ENCODE measurements at places on chromosomes 5 and 9. TPM values are rescaled to one million over a fixed set of nuclear protein-coding genes. Genes with fewer than 3 reads are reported as not detected.

DNA sequence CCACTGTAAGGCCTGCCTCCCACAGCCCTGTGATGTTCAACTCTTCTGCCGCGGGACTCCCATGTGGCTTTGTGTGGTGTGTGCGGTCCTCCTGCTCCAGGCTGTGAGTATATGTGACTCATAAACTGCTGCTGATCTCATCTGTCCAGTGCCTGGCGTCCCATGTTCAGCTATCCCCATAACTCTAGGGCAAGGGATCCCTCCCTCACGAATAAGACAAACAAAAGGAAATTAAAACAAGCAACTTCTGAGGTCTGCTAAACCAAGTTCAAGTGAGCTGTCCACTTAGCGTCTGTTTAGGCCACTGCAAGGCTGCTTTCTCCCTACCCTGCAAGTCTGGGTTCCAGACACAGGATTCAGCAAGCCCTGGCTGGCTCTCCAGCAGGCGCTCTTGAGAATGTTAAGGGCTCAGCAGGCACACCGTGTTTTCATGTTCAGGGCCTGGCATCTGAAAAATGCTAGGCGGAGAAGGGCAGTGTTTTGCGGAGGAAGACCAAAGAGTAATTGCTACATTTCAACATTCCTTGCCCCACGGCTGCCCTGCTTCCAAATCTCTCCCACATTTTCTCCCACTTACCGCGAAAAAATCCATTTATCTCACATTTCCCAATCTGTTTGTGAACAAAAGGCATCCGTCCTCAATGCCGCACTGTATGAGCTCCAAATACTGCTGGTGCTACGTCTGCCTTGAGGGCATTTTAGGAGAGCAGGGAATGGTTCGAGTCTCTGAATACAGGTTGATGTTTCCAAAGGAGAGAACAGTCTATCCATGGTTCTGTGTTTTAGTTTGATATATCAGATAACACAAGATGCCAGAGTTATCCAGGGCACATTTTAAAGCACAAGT, 280.2 kb downstream of the SEMA5A start:
- DNase-seq, result no peak

DNA sequence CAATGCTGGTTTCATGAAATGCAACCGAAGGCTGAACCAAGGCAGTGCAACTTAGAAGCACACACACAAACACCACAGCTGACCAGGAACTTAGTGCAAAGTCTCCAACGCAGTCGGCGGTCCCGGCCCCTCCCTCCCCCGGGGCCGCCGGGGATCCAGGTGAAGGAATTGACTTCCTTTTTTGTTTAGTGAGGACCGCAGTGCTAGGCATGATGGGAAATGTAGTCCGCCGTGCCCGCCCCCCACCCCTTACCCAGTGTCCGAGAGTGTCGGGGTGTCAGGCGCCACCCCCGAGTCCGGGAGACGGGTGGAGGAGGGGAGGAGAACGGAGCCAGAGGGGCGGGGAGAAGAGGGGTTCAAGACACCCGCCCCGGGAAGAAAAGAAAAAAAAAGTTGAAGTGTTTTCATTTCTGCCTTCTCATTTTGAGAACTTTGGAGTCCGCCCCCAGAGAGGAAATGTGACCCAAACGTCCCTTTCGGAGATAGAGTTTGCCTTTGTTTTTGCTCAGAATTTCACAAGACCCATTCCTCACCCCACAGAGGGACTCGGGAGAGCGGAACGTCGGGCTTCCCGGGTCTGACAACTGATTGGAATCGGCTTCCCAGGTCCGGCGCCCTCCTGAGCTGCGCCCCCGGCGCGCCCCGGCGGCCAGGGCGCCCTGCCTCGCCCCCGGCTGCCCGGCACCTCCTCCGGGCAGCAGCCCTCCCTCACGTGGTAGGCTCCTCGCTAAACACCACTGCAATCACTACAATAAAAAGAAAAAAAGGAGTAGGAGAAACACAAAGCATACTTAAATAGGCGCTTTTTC, 2.0 kb downstream of the IER5L start:
- peak; percentile 55 for DNase-seq

GRCh38 chr5:151048526-151048925, 28.1 kb downstream of the GPX3 start:
- DNase-seq, result no peak

DMRT3 gene
- not detected for total RNA-seq

DDX4 gene
- total RNA-seq, result not detected

GRCh38 chr5:97142521-97143254, at the start of gene LIX1:
LIX1 (minus strand) TSS chr5:97142611; CDS start chr5:97142576, 35 bp downstream.
- no peak for DNase-seq

DNA sequence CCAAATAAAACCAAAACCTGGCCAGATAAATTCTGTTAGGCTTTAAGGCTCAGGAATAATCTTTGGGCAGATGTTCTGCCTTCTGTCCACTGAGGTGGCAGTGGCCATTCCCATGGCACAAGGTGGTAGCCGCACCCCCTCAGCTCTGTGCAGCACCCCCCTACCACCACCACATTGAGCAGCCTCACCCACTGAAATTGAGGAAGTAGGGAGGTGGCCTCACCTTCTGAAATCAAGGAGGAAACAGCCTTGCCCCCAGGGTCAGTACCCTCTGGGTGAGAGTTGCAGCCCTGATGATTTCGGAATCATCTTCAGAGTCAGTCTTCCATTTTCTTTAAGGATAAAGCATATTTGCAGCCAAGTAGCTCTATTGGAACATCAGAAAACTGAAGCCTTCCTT, 204.8 kb upstream of the PIK3R1 start:
- DNase-seq, result no peak

DNA sequence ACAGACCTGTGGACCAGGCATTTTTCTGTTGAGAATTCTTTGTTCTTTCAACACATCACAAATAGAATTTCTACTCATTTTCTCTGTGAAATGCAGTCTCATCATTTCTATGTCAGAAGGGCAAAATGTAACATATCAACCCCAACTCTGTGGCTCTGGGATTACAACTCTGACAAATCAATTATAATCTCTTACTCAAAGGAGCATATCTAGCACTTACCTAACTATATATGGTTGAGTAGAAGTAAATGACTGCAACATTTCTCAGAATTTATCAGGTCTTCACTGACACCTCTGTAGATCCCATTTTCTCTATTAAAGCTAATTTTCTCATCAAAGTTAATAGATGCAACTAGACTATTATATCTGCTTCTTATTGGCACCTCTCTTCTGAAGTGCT, 64.8 kb downstream of the GABRG2 start:
- DNase-seq, result no peak

GRXCR2 gene
- total RNA-seq, result not detected

PCDHGC3 gene
- total RNA-seq, result 0.31 TPM

DNA sequence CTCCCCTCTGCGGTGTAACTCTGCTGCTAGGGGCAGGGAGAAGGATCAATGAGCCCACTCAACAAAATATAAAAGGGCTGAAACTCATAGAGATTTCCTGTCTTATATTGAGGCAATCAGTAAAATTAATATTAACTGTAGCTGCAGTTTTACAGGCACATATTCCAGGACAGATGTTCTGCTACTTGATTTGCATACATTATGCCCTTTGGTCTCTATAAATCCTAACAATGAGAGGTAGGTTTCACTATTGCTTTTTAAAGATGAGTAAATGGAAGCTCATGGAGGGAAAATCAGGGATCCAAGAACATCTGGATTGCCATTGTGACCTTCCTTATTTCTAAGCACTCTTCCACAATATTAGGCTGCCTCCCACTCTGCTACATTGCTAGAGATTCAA, 23.5 kb upstream of the TRIM32 start:
- DNase-seq, result no peak

DNA sequence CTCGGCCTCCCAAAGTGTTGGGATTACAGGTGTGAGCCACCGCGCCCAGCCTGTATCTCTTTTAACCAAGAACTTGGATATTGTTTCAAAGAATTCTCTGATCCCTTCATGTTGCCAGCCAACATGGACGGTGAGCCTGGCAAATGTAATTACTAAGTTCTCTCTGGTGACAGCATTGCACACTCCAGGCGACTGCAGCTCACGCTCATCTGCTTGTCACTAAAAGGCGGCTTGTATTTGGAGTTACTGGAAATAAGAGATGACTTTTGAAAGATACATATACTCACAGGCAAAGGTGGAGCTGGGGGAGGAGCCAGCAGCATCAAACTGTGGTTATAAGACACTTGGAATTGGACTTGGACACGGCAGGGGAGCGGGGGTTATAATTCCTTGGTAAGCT, 172.3 kb downstream of the SLIT3 start:
- no peak for DNase-seq

- DNase-seq, result peak; percentile 54
Measured at GRCh38 chr9:98074115-98074990, 17.8 kb downstream of the NANS start.

PTGDS gene
- not detected for total RNA-seq

FSTL4 gene
- total RNA-seq, result not detected

Measured in activated T-helper 1 cell treated with anti-CD3 and anti-CD28 coated beads, Interleukin-12 subunit alpha, Interleukin-12 subunit beta, Interleukin-2, Interleukin-4 antibody, amounts not matched to agents 30 ng/mL and 10 ng/mL and 1 ng/mL, durations not matched to agents 14 hours and 24 hours and 36 hours (primary cell).